Retinal pigment epithelial cell (primary cell): ENCODE measurements at places on chromosomes 3 and 15.
A peak's percentile ranks its signal among the peaks of the same experiment; 100 is the strongest.

GRCh38 chr3:127002195-127003174 lies 19.6 kb downstream of the PLXNA1 start:
- peak; percentile 67 for DNase-seq

GRCh38 chr3:182766099-182766498 lies 27.2 kb upstream of the ATP11B start:
- no peak for DNase-seq

DNA sequence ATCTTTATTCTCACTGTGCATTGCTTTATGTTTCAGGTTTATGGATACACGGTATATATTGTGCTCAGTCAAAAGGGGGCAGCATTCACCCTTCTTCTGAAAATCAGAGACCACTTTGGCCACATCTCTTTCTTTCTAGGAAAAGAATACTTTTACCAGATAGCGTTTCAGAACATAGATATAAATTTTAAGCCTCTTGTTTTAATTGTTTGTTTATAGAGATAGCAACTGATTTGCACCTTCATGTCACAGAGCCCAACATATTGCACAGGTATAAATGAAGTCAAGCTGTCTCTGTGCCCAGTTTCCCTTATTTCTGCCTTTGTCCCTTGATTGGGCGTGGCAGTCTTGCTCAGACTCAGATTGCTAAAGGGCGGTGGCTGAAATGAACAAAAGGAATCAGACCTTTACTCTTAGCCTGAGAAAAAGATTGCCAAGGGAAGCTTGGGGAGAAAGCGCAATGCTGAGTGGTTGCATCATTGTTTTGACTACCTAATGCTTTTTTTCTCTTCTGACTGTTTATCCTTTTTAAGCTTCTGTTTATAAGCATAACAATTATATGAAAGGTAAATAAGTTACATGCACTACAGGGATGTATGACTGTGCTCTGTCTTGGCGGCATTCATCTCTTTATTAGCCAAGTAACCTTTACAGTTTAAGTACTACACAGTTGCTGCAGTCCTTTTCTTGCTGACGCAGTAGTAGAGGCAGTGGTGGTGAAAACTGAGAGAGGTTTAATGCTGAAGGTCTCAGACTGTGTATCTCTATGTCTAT lies 70.8 kb upstream of the ZBTB20 start:
- peak; percentile 22 for DNase-seq

- no peak for DNase-seq
Measured at GRCh38 chr3:149414557-149415231, 37.2 kb upstream of the TM4SF1 start.

DNA sequence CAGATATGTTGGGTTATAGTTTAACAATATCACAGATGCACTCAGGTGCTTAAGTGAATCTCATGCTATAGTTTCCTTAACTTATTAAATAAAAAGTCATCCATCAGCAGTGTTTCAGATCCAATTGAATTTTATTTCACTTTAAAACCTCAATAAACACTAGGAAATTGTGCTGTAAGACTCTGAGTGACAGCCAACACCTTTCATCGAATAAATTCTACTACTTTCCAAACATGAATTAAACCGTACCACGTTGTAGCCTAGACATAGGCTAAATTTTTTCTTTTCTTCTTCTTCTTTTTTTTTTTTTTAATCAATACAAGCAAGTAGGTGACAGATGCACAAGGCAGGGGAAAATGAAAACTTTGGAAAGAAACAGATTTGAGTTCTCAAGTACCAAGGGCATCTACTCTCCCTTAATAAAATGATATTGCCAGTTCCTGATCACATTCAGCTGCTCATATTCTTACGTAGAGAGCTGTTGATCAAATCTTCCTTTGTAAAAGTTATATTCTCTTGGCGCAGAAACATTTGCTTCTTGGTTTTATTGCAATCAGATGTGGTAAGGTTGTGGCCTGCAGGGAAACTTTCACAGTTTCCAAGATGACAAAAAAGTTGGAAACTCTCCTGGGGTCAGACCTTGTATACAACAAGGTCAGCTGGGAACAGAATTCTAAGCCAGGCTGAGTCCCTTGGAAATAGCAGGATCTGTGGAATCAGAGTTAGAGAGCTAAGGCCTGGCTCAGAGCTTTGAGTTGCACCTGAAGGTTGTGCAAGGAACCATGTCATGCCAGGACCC lies 147.7 kb downstream of the CD47 start:
- no peak for DNase-seq

DNA sequence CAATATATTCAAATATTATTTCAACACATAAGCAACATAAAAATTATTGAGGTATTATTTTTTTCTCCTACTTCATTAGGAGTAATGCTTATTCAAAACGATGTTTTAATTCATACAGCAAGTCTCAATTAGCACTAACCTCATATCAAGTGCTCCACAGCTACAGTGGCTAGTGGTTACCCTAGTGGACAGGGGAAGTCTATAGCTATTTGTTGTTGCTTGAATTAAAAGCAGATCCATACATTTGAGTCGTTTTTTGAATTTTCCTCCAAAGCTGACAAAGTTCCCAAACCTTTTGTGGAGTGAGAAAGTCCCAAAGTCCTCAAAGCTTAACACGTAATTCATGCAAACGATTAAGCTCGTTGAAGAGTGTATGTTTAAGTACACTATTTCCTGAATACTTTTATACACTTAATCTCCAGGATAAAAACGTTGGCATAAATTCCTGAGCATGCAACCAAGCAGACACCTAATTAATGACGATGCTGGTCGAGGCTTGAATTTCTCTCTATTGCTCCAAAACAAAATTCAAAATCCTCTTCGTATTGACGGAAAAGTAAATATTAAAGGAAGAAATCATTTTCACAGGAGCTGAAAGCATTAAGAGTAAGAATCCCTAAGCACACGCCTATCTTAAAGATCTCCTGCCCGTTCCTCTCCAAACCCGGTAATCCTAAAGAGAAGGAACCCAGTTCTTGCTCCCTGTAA lies 985 bp downstream of the VPS13C start:
- no peak for DNase-seq

- DNase-seq, result no peak
Measured at GRCh38 chr3:18883571-18883970, 264.7 kb upstream of the KCNH8 start.

DNA sequence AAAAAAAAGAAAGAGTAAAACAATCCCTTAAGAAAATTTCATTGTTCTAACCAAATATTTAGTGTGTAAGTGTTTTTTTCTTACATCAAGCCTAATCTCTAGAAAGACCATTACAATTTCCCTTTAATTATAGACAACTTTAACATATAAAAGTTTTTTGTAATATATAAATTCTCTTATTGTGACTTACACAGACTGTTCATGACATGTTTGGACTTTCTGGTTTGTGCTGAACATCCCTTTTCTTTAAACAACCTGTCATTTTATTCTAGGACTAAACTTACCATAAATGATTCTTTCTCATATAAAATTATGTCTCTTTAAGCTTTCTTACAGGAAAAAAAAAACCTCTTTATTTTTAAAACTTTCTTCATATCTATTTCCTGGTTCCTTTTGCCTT lies 13.0 kb upstream of the BTLA start:
- no peak for DNase-seq

GRCh38 chr3:183370391-183370790 lies 58.0 kb downstream of the MCF2L2 start:
- DNase-seq, result no peak

- DNase-seq, result no peak
Measured at GRCh38 chr15:34812369-34812768, 17.0 kb upstream of the ACTC1 start.

GRCh38 chr15:57589754-57590153 lies 1.9 kb upstream of the MYZAP start:
- DNase-seq, result no peak

- DNase-seq, result no peak
Measured at GRCh38 chr3:46498916-46499519, 1.2 kb downstream of the RTP3 start.

DNA sequence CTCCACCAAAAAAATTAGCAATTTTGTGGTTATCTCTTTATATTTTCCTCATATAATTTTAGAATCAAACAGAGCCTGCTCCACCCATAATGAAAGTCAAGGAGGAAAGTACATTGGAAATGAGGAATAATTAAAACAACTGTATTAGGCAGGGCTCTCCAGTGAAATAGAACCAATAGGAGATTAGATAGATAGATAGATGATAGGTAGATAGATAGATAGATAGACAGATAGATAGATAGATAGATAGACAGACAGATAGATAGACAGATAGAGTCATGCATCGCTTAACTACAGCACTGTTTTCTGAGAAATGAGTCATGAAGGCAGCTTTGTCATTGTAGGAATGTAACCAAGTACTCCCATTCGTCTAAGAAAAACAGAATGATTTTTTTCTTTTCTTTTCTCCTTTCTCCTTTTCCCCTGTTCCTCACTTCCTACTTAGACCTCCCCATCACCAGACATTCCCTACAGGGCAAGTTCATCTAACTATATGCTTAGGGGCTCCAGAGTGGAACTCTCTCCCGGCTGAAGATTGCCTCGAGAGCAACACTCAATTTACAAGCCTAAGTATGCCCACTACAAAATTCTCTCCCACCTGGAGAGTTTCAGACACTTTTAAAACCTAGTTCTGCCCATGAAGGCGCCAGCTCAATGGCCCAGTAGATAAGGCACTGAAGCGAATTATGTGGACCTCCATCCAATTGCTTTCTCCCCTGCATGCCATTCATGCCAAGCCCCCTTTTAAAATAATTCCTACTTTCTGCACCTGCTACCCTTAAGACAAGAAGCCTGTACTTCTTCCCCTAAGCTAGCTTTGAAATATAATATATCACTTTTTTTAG lies 53.3 kb upstream of the LIPC start:
- DNase-seq, result no peak

- no peak for DNase-seq
Measured at GRCh38 chr3:196518966-196519717, 4.0 kb upstream of the SMCO1 start.

DNA sequence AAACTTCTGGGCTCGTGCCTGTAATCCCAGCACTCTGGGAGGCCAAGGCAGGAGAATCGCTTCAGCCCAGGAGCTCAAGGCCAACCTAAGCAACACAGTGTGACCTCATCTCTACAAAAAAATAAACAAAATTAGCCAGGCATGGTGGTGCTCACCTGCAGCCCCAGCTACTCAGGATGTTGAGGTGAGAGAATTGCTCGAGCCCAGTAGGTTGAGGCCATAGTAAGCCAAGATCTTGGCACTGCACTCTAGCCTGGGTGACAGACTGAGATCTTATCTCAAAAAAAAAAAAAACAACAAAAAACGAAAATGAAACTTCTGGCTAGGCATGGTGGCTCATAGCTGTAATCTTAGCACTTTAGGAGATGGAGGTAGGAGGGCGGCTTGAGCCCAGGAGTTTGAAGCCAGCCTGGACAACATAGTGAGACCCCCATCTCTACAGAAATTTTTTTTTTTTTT lies 53.7 kb downstream of the PIK3CB start:
- no peak for DNase-seq

DNA sequence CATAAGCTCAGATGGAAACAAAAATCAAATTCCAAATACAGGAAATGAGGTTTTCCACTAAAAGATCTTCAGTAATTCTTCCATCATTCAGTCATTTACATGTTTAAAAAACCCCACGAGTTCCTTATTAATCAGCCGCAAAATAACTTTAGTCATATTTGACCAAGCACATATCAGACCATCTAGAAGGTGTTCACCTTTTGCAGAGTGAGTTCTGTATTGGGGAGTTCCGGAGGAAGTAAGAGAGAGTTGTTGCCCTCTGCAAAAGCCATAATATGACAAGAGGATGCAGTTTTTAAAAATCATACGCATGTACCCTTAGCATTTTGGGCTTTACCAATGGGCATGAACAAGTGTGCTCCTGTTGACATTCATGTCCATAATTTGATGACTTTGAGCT lies 61.6 kb downstream of the CCR1 start:
- DNase-seq, result no peak

DNA sequence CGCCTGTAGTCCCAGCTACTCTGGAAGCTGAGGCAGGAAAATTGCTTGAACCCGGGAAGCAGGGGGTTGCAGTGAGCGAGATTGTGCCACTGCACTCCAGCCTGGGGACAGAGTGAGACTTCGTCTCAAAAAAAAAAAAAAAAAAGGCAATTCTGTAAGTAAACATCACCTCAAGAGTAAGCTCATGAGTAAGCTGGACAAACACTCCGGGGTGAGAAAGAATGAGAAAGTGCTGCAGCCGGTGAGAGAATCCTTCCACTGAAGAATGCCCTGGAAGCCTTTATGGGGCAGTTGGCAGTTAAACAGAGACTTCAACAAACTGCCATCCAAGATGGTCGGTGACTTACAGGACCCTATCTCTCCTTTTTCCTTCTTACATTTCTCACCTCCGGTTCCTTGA lies 47.5 kb downstream of the FEZF2 start:
- DNase-seq, result no peak

DNA sequence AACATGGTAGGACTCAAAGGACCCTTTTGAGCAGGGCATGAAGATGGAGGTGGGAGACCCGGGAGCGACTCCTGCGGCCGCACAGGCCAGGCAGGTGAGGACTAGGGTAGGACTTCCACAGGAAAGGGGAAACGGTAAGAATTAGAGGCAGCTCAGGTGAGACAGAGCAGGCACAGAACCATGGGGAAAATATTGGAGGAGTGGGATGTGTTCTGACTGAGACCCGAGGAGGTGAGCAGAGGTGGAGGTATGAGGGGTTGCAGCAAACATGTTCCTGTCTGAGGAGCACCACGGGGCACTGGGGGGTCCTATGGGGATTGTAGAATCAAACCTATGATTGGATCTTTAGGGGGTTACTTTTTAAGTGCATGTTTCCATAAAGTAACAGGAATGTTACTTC lies 1.4 kb upstream of the ISG20 start:
- no peak for DNase-seq

DNA sequence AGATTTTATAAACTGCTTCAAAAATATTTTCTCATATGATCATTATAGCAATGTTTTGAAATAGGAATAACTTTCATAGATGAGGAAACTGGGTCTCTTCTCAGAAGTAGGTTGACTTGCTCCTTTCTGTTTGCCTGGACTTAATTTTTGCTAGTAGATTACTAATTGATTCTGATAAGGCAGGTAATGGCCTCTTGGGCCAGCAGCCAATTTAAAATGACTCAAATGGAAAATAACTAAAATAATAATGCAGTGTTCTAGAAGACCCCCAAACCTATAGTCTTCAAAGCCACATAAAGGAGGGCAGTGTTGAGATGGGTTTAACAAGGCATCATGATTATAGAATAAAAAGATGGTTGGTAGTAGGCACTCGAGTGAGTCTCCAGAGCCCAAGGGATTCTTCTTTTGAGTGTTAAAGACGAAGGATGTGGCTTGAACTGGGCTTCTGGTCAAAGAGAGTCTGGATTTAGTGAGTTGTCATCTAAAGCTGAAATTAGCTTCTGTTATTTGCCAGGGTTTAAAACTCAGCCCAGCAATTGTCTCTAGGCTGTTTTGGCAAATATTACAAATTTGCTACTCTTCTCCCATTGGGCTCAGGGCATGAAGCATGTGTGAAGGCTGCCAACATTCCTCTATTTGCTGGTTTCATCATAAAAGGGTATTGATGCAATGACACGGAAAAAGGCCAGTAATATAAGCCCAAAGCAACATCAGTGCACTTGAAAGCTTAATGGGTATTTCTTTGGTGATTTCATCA lies 297.1 kb upstream of the MEIS2 start:
- DNase-seq, result peak; percentile 18

DNA sequence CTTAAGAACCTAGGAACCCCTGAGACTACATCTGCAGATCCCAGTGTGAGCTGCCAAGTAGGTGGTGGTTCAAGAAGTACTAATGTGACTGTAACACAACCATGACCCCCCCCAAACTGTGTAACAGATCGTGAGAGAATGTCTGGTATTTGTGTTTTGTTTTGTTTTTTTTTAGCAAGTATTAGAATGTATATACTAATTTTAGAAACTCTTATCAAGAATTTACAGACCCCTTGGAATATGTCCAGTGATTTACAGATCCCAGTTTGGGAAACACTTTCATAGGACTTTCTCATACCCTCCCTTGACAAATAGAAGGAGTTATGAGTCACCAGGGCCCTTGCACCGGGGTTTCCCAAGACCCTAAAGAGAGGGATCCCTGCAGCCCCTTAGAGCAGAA lies 79.8 kb downstream of the SEMA5B start:
- peak; percentile 67 for DNase-seq
